LoVo (cell line): ENCODE measurements at places on chromosomes 2 and 18.

DNA sequence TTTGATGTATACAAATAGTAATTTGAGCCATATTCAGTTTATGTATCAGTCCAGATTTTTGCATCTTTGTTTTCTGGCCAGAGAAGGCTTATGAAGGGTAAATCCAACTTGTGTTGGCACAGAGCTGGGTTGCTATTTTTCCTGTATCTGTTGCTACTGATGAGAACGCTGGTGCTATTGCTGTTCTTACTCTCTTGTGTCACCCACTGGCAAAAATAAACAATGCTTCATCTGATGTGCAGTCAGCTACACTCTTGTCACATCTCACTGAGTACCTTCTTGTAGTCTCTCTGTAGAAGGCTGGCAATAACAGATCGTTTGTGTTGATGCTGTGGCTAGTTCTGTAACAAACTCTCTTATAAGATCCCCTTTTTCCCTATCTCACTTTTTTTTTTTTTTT is 323.4 kb downstream of the CDH19 start:
- no peak for DNase-seq

GRCh38 chr2:29582062-29582461 is 339.3 kb downstream of the ALK start:
- no peak for DNase-seq

GRCh38 chr2:3299130-3299529 is 78.5 kb downstream of the EIPR1 start:
- no peak for DNase-seq

DNA sequence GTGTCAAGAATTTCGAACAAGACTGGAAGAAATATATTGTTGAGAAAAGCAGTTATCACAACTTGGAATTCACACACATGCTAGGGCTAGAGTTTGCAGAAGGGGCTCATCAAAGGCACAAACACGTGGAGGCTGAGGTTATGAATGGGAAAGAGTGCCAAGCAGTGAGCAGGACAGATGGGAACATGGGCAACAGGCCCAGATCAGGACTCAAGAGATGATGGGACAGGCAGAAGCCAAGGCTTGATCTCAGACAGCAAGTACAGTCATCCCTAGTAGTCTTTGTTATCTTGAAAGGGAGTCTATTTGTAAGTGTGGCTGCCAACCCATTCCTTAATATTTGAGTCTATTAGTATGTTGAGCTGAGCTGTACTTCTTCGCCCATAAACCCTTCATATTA is 22.2 kb upstream of the EPC2 start:
- DNase-seq: no peak

GRCh38 chr2:241868661-241869081 is 858 bp upstream of the RTP5 start:
- no peak for DNase-seq
